ENCODE measurements at places on chromosomes 13 and 19.

- DNase-seq: no peak
Measured at GRCh38 chr19:13459351-13459750, 46.9 kb downstream of the CACNA1A start.

DNA sequence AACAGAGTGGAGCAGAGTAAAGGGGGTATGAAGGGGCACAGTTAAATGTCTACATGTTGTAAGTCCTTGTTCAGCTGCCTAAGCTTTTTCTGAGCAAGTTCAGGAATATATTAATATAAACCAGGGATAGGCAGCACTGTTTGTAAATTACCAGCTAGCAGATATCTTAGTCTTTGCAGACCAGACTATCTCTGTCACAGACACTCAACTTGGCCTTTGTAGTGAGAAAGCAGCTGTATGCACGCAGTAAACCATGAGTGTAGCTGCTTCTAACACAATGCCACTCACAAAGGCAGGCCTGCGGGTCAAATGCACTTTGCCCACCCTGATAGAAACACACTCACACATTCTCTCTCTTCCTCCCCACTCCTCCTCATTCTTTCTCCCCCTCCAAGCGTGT is 1016.9 kb downstream of the UQCRFS1 start:
- DNase-seq: no peak

GRCh38 chr13:44417446-44417845 is 43.8 kb downstream of the SERP2 start:
- no peak for DNase-seq

- DNase-seq: peak; percentile 18
Measured at GRCh38 chr19:5621945-5622464, 571 bp downstream of the SAFB2 start.

GRCh38 chr13:72384879-72385278 is 342.6 kb downstream of the MZT1 start:
- DNase-seq: no peak

DNA sequence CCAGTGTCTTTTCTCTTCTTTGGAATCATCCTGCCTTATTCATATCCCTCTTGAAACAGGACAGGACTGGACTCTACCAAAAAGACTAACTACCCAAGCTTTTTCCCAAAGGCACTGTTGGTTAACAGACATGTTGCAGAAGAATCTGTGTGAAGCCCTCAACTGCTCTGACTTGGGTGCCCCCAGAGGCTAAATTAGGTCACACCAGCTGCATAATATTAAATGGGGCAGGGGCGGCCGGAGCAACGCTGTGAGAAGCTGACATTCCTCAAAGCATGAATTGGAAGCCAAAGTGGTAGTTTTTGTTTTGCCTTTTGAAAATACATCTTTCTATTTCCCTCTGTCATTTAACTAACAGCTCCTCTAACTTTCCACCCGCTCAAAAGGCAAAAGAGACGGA is 185.9 kb downstream of the LHFPL6 start:
- DNase-seq: no peak

GRCh38 chr13:105956921-105957320 is 578.5 kb downstream of the EFNB2 start:
- DNase-seq: no peak

GRCh38 chr13:28636677-28637317 is 22.1 kb upstream of the POMP start:
- peak; percentile 67 for DNase-seq

DNA sequence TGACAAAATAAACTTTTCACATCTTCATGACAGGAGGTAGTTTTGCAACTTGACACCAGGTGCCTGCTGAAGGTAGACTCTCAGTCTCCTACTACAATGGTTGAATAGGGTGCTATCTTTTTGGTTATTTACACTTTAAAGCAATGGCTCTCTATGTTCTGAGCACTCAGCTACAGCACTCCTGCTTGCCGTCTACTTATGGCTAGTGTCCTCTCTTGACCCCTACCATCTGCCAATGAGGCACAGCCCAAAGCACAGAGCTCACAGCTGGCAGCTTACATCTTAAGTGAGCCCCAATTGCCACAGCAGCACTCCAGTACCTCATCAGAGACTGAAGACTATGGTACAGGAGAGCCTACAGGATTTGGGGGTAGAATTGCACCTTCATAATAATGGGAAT is 11.4 kb downstream of the ZNF708 start:
- DNase-seq: no peak

GRCh38 chr13:105412171-105412570 is 1123.3 kb downstream of the EFNB2 start:
- no peak for DNase-seq

- DNase-seq: no peak
Measured at GRCh38 chr19:45739498-45740439, 6.5 kb downstream of the MEIOSIN start.

DNA sequence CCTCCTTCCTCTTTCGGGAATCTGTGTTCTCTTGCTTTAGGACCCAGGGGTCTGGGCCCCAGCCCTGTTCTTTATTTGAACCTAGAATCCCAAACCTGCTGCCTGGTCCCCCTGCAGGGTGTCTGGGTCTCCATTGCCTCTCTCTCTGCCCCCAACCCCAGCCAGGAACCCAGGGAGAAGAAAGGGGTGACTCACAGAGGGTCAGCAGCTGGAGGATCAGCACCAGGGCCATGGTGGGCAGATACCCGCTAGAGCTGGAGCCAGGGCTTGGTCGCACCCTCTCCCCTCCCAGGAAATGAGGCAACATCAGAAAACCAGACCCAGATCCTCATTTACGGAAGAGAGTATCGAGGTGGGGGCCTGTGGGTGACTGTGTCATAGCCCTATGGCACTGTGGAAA is at the start of gene OSCAR:
OSCAR (minus strand) TSS at position 243 of the 400 bp plus-strand sequence; CDS start at position 232, 11 bp downstream.
- no peak for DNase-seq

GRCh38 chr13:114145256-114145655 is 12.8 kb upstream of the RASA3 start:
- no peak for DNase-seq

DNA sequence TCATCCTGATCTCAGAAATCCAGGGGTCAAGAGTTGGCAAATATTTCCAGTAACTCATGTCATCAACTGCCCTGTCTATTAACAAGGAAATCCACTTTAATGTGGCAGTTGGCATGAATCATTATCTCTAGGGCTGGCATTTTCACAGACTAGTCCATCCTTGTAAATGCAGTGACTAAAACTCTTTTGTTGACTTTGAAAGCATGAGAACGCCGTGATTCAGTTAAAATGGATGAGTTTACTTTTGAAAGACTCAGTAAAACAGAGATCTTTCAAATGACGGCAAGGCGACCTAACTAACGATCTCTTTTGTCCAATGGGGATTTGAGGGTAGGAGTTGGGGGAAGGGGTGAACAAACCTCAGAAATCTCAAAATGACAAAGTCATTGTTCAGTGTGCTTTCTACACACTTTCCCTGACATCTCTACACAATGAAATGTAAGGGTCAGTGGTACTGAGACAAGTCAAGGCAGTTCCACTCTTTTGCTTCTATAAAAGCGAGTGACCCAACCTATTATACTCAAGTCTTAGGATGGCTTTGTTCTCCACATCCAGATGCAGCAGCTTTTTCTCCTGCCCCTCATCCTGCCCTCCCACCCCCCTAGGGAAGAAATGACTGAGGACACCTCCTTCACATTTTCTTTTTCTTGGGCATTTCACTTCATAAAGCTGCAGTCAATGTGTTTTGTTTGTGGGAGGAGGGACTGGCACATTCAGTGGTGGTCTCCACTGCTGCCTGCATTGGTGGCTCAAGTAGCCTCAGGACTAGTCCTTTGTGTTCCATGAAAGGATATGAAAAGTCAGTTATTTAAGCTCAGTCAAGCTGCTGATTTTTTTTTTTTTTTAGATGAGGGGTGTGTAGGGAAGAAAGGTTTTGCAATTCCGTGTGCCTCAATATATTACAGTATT is 200.5 kb downstream of the ABCC4 start:
- no peak for DNase-seq

- peak; percentile 4 for DNase-seq
Measured at GRCh38 chr13:81017513-81018152, 676.7 kb upstream of the SPRY2 start.

- DNase-seq: no peak
Measured at GRCh38 chr19:47097396-47098201, 16.0 kb downstream of the ZC3H4 start.

DNA sequence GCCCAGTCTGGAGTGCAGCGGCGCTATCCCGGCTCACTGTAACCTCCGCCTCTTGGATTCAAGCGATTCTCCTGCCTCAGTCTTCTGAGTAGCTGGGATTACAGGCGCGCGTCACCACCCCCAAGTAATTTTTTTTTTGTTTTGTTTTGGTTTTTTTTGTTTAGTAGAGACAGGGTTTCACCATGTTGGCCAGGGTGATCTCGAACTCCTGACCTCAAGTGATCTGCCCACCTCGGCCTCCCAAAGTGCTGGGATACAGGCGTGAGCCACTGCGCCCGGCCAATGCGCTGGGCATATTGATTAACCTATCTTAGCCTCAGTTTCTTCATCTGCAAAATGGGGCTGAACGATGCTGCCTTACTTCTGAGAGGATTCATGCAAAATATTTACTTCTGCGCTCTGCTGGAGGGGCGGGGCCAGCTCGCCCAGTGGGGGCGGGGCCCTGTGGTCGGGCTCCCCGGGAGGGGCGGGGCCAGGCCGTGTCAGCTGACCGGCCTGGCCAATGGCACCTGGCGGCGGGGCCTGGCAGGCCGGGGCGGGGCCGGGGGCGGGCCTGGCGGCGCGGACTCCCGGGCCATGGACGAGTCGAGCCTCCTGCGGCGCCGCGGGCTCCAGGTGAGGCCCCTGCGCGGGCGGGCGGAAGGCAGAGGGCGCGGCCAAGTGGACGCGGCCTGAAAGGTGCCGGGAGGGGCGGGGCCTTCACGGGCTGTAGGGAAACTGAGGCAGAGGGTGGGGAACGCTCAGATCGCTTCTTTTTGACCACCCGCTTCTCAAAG is at the start of gene MAST3:
MAST3 (plus strand) TSS at position 562 of the 776 bp plus-strand sequence; CDS start at position 577, 15 bp downstream.
- peak; percentile 92 for DNase-seq

- DNase-seq: no peak
Measured at GRCh38 chr13:86608701-86609100, 809.5 kb upstream of the SLITRK6 start.

DNA sequence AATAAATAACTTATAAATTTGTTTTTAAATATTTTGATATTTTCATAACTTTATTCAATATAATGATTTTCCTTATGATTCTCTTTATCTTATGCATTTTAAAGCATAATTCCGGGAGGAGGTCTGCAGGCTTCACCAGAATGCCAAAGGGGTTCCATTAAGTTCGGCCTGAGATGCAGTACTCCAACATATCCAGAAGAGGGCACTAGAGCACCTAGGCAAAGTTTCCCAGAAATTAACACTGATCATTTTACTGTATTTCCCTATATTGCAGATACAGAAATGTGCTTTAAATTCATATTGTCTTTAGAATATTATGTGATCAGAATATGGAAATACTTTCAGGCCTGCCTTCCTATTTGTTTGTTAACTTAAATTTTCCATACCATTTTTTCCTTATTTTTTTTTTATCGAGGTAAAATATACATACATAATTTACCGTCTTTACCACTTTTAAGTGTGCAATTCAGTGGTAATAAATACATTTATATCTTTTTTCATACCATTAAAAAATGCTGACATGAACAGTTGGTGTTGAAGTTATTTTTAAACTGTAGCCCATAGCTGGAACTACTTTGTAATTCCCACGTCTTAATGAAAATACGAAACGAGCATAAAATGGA is 58.9 kb upstream of the TM9SF2 start:
- peak; percentile 55 for DNase-seq

GRCh38 chr19:56595548-56595899 is 422 bp downstream of the ZNF71 start:
- DNase-seq: no peak

DNA sequence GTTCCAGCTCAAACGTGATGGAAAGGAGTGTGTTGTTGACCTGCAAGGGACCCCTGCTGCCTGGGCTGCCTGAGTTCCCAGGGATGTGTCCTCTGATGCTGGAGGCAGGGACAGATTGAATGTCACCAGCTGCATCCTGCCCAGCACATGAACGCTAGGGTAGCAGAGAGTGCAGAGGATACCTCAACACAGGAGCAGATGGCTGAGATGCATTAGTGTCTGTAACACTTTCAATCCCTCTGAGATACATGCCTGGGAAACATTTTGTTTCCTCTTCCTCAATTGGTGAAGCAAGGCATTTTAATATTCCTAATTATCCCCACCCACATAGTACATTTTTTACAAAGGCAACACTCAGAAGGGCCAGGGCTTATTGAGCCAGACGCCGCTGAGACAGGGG is 106.4 kb upstream of the UBL3 start:
- no peak for DNase-seq

DNA sequence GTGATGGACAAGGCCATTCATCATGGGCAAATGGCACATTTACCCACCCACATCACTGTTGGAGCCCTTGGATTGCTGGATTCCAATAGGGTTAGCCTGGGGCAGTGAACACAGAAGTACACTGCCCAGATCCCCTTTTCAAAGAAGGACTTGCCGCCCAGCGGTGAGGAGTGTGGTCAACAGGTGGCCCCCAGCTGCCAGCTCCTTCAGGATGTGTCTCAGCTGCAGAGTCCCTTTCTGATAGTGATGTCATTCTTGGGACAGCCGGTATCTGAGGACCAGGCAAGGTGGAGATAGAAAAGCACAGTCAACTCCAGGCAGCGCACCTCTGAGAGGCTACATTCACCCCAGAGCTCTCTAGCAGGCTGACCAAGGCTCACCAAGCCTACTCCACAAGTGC is 16.9 kb downstream of the ERICH6B start:
- no peak for DNase-seq

DNA sequence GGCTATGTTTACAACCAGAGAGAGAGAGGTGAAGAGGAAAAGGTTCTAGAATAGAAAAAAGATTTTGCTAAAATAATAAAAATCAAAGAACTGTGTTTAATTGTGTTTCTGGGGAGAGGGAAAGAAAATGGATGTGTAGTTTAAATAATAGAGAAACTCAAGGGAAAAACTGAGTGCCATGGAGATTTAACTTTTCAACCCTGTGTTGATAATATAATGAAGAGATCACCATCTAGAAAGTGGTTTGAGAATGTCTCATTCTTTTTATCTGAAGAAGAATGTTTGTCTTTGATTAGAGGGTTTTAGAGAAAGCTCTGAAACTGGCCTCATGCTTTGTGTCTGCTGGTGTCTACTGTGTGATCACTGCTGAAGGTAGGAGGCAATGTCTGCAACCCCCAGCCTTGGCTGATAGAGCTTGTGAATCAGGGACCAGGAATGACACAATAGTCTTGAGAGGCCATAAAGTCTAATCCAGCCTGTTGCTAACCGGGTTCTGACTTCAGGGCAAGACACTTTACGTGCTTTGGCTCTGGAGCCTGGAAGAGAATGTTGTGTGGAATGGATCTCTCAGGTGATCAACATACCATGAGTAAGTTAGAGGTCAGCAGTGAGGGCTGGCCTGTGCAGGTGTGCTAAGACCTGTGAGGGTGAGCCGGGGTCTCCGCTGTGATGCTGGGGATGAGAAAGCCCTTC is 5.4 kb downstream of the COL4A2 start:
- DNase-seq: no peak

- no peak for DNase-seq
Measured at GRCh38 chr13:92572190-92572589, 654.4 kb upstream of the GPC6 start.

DNA sequence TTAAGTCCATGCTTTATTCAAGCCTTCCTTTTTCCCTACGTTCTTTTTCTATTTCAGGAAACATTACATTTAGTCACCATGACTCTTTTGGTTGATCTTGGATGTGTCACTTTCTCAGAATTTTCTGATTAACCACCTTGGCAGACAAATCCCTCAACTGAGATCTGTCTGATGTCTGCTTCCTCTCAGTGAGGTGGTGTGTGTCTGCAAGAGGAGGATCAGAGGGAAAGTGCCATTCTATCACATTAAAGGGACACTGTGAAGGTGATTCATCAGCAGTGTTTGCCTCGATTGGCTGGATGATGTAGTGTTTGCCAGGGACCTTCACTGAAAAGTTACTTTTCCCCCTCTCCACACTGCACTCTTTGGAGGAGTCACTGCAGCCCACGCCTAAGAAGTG is 3.0 kb upstream of the CCNP start:
- DNase-seq: no peak

GRCh38 chr13:27245610-27246009 is 5.7 kb upstream of the RPL21 start:
- DNase-seq: no peak
